ENCODE measurements at places on chromosomes 2 and 18. TPM values are rescaled to one million over a fixed set of nuclear protein-coding genes. Genes with fewer than 3 reads are reported as not detected.

Gene IGFBP5
- total RNA-seq: 7.2 TPM

Gene BOLL
- not detected for total RNA-seq

Gene TMBIM1
- 78.5 TPM for total RNA-seq

Gene DNAJC5G
- not detected for total RNA-seq

GRCh38 chr2:188050726-188051125, 240.9 kb upstream of the GULP1 start:
- DNase-seq: no peak

GRCh38 chr2:177239932-177240630, 24.4 kb downstream of the NFE2L2 start:
- no peak for DNase-seq

DNA sequence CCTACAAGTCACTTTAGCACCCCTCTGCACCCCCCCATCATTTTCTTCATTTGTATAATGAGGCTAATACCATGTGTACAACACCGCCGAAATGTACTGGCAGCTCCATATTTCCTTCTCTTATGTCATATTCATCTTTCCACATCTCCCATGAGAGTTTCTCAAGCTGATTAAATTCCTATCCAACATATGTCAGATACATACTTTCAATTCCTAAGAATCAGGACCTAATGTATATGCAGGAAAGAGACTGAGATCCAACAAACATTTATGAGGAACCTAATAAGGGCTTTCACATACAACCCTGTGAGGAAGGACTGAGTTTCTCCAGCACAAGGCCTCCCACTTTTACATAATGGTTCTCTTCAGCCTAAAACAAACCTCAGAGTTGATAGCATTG, 41.9 kb downstream of the PRKD3 start:
- no peak for DNase-seq

GRCh38 chr2:212968284-212969081, 182.9 kb downstream of the IKZF2 start:
- no peak for DNase-seq

- no peak for DNase-seq
These were observed 42.5 kb upstream of the PID1 start for GRCh38 chr2:229313591-229313990.
